ENCODE measurements at places on chromosomes 2 and 18. TPM values are rescaled to one million over a fixed set of nuclear protein-coding genes. Genes with fewer than 3 reads are reported as not detected.

The TUBB8B gene
- polyA plus RNA-seq = not detected

The FEZ2 gene
- polyA plus RNA-seq = 6.0 TPM

The GMCL1 gene
- polyA plus RNA-seq = 24.7 TPM

The FOXD4L1 gene
- polyA plus RNA-seq = not detected

The OTOF gene
- not detected for polyA plus RNA-seq

The FLACC1 gene
- 2.6 TPM for polyA plus RNA-seq

The IL37 gene
- polyA plus RNA-seq = not detected

The SAG gene
- not detected for polyA plus RNA-seq

The BCL2L11 gene
- 29.7 TPM for polyA plus RNA-seq

The ASB18 gene
- not detected for polyA plus RNA-seq

GRCh38 chr2:46169467-46169866 is 127.7 kb upstream of the EPAS1 start:
- H3K36me3 ChIP-seq = peaks cover 10% of the 10 kb centered on the region
- H3K27ac ChIP-seq = no peak overlapping the region
- DNase-seq = no peak
- no peaks in the 10 kb centered on the region for H3K27me3 ChIP-seq
- H3K4me1 ChIP-seq = no peaks in the 10 kb centered on the region

- no peak overlapping the region for H3K27ac ChIP-seq
- H3K4me1 ChIP-seq = no peaks in the 10 kb centered on the region
- H3K27me3 ChIP-seq = peaks cover 3% of the 10 kb centered on the region
- DNase-seq = no peak
Observed at GRCh38 chr2:29628862-29629261, 292.5 kb downstream of the ALK start.

DNA sequence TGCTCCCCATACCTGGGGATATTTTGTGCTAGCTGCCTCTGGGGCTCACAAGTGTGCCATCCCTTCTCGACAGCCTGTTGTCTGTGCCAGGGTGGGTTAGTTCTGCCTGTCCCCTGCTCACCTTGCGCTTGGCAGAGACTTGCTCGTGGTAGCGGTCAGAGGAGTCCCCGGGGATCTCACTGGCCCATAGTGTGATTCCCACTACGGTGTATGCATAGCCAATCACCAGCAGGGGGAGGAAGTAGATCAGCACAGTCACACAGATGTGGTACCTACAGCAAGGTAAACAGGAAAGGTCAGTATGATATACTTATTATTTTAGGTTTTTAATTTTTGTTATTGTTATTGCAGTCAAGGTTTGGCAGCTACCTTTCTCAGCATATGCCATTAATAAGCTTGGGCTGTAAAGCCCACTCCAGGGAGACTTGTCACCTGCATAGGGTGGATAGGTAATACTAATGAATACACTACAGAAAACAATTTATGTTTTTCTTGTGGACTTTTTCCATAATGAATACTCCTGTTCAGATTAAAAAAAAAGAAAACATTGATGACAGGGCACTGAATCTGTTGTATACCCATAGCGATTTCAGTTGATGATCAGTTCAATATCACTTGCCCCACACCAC is 95.2 kb downstream of the POLE4 start:
- no peaks in the 10 kb centered on the region for H3K4me1 ChIP-seq
- no peak for DNase-seq
- H3K27me3 ChIP-seq = no peaks in the 10 kb centered on the region
- H3K36me3 ChIP-seq = no peaks in the 10 kb centered on the region

DNA sequence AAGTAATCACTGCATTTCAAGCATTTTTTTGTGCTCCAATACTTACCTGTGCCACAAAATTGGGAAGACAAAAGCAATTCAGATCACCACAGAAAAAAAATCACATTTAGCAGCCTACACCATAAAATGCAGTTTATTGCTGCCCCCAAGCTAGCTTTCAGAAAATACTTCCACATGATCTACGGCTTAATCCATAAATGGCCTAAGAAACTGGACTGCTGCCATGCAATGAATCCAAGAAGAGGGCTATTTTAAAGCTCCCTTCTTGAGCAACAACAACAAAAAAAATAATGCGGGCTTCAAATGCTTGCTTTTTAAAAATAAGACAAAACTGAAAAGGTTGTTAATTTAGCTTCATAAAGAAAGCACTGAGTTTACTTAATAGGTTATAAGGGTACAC is 272.3 kb downstream of the RAD51AP2 start:
- no peaks in the 10 kb centered on the region for H3K36me3 ChIP-seq
- no peak for DNase-seq
- H3K27ac ChIP-seq = no peak overlapping the region
- H3K4me3 ChIP-seq = no peak overlapping the region

GRCh38 chr2:152421521-152422370 is 86.8 kb downstream of the FMNL2 start:
- H3K27me3 ChIP-seq = no peaks in the 10 kb centered on the region
- no peak for DNase-seq
- H3K4me3 ChIP-seq = no peak overlapping the region
- no peak overlapping the region for H3K27ac ChIP-seq

DNA sequence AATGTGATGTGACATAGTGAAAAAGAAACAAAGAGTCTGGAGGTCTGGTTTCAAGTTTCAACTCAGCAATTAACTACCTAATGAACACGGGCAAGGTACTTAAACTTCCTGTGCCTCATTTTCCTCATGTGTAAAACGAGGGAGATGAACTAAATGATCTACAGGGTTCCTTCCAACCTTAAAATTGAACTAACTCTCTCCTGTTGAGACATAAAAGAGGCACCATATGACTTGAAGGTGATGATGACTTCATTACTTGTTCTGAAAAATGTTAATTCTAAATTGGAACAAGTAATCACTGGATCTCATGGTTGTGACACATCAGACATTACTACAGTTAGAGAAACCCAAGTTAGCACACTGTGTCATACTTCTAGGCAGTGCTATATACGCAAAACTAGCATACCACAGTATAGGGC is 8.9 kb upstream of the REL start:
- H3K4me3 ChIP-seq = peak overlapping the region; percentile 85
- DNase-seq = no peak
- H3K4me1 ChIP-seq = peaks cover 49% of the 10 kb centered on the region
- no peaks in the 10 kb centered on the region for H3K27me3 ChIP-seq
- peak overlapping the region; percentile 87 for H3K27ac ChIP-seq

- peak overlapping the region; percentile 13 for H3K27ac ChIP-seq
- H3K4me1 ChIP-seq = peaks cover 25% of the 10 kb centered on the region
- peak; percentile 12 for DNase-seq
- no peak overlapping the region for H3K4me3 ChIP-seq
- H3K36me3 ChIP-seq = peaks cover 23% of the 10 kb centered on the region
- peaks cover 10% of the 10 kb centered on the region for H3K27me3 ChIP-seq
Observed at GRCh38 chr2:203897544-203897943, 30.0 kb downstream of the CTLA4 start.

GRCh38 chr18:22436136-22436535 is 18.4 kb upstream of the CTAGE1 start:
- DNase-seq = no peak
- no peaks in the 10 kb centered on the region for H3K27me3 ChIP-seq
- no peaks in the 10 kb centered on the region for H3K4me1 ChIP-seq
- no peak overlapping the region for H3K4me3 ChIP-seq
- H3K27ac ChIP-seq = no peak overlapping the region

DNA sequence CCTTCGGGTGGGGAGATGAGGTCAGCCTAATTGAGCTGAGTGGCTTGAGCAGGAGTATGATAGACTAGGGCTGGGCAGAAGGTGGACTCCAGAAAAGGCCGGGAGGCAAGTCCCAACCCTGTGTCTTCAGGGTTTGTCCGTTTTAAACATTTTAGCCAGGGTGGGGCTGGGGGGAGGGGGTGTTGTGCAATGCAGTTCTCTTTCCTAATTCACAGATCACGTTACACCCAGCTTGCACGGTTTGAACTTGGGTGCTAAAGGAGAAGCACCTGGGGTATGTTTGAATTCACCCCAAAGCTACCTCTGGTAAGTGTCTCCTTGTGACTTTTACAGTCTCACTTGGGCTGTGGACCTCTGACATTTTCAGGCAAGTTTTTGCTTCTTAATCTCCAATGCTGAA is 233.3 kb downstream of the AGAP1 start:
- H3K27me3 ChIP-seq = peaks cover under 1% of the 10 kb centered on the region
- no peaks in the 10 kb centered on the region for H3K36me3 ChIP-seq
- no peak for DNase-seq
- H3K27ac ChIP-seq = no peak overlapping the region

- peaks cover 23% of the 10 kb centered on the region for H3K4me1 ChIP-seq
- H3K27ac ChIP-seq = peak overlapping the region; percentile 88
- H3K27me3 ChIP-seq = no peaks in the 10 kb centered on the region
- no peak for DNase-seq
- H3K36me3 ChIP-seq = peaks cover 2% of the 10 kb centered on the region
Observed at GRCh38 chr18:21741562-21742314, 1.1 kb downstream of the MIB1 start.

DNA sequence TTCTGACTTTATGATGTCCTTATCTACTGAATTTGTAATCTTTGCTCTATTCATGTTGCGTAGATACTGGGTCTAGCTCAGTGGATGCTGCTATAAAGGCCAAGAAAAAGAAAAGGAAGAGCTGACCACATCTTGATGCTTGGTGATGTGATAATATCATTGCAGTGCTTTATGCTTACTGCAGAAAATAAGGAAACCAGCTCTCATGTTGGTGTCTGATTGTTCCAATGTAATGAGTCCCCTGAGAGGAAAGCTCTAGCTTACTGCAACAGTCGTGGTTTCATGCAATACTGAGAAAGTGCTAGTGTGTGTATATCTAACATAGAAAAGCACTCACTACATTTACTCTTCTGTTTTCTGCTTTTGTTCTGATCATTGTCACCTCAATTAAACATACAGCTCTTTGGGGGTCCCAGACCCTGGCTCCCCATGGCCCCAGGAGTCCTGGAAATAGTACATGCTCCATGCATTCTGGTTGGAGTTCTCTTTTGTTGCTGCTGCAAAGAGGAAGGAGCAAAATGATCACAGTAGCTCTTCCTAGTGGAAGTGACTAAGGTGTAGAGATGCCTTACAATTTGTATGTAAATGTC is 338.8 kb downstream of the CYRIA start:
- H3K4me1 ChIP-seq = no peaks in the 10 kb centered on the region
- no peak overlapping the region for H3K27ac ChIP-seq
- no peaks in the 10 kb centered on the region for H3K27me3 ChIP-seq
- DNase-seq = no peak

- no peaks in the 10 kb centered on the region for H3K36me3 ChIP-seq
- DNase-seq = no peak
- H3K27me3 ChIP-seq = no peaks in the 10 kb centered on the region
- H3K4me1 ChIP-seq = peaks cover 20% of the 10 kb centered on the region
- peak overlapping the region; percentile 33 for H3K27ac ChIP-seq
Observed at GRCh38 chr2:96530144-96530430, 6.5 kb upstream of the ARID5A start.

GRCh38 chr2:232363784-232364615 is 14.6 kb upstream of the ALPP start:
- DNase-seq = no peak
- H3K4me3 ChIP-seq = peak overlapping the region; percentile 87
- no peaks in the 10 kb centered on the region for H3K36me3 ChIP-seq
- H3K27ac ChIP-seq = no peak overlapping the region

DNA sequence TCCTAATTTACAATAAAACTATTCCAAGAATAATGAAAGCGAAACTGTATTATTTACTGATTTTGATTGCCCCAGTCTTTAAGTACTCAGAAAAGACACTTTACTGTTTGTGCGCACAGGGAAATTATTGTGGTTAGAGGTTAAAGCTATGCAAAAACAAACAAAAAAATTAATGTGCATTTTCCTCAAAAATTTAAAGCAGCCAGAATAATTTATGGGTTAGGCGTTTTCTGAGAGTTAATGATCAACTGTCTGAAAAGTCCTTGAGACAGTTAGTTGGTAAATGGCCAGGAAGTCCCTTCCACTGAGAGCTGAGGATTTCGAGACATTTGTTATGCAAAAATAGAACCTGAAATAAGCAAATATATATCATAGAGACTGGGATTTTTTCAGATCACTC is 143.3 kb downstream of the IRS1 start:
- H3K4me1 ChIP-seq = no peaks in the 10 kb centered on the region
- DNase-seq = no peak
- peaks cover 18% of the 10 kb centered on the region for H3K27me3 ChIP-seq
- H3K4me3 ChIP-seq = no peak overlapping the region

GRCh38 chr2:134314202-134314601 is 60.3 kb downstream of the MGAT5 start:
- H3K4me1 ChIP-seq = peaks cover 88% of the 10 kb centered on the region
- H3K27ac ChIP-seq = no peak overlapping the region
- H3K27me3 ChIP-seq = no peaks in the 10 kb centered on the region
- DNase-seq = no peak

DNA sequence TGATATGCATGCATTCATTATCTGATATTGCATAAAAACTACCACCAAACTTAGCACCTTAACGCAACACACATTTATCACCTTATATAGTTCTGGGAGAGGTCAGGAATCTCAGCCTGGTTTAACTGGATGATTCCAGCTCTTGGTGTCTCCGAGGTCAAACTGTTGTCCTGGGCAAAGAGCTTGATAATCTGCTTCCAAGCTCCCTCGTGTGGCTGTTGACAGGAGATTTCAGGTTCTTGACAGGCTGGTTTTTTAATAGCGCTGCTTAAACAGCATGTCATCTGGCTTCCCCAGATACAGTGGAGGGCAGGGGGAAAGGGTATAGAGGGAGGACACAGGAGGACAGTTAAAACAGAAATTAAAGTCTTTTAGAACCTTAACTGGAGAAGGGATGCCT is 785.0 kb downstream of the CNTNAP5 start:
- H3K4me1 ChIP-seq = no peaks in the 10 kb centered on the region
- no peaks in the 10 kb centered on the region for H3K36me3 ChIP-seq
- no peaks in the 10 kb centered on the region for H3K27me3 ChIP-seq
- no peak for DNase-seq
- H3K4me3 ChIP-seq = no peak overlapping the region

GRCh38 chr2:46979571-46979979 is 64.0 kb upstream of the MCFD2 start:
- no peaks in the 10 kb centered on the region for H3K27me3 ChIP-seq
- H3K4me3 ChIP-seq = peak overlapping the region; percentile 70
- peaks cover 73% of the 10 kb centered on the region for H3K4me1 ChIP-seq
- peak overlapping the region; percentile 98 for H3K27ac ChIP-seq

DNA sequence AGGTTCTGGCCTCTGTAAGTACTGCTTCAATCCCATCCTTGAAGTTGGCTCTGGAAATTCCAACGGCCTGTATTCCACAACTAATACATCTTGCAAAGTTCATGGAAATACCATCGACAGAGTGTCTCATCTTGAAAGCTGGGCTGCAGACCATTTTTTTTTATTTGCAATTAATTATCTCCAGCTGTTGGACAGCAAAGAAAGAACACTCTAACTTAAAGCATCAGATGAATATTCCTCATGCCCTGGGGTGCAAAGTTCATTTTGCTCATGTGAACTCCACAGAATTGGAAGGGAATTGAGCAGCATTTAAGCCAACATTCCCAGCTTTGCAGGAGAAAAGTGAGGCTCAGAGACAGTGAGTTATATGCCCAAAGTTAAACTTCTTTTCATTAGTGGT is 96.5 kb upstream of the PIEZO2 start:
- no peak overlapping the region for H3K27ac ChIP-seq
- peaks cover 6% of the 10 kb centered on the region for H3K36me3 ChIP-seq
- no peak overlapping the region for H3K4me3 ChIP-seq
- no peak for DNase-seq
